Muscle of leg (tissue), 16 donors: ENCODE measurements at places on chromosomes 3 and 15. TPM values are rescaled to one million over a fixed set of nuclear protein-coding genes. Genes with fewer than 3 reads are reported as not detected.

- DNase-seq, result no peak
Measured at GRCh38 chr3:185225080-185225479, 28.8 kb downstream of the EHHADH start.

DNA sequence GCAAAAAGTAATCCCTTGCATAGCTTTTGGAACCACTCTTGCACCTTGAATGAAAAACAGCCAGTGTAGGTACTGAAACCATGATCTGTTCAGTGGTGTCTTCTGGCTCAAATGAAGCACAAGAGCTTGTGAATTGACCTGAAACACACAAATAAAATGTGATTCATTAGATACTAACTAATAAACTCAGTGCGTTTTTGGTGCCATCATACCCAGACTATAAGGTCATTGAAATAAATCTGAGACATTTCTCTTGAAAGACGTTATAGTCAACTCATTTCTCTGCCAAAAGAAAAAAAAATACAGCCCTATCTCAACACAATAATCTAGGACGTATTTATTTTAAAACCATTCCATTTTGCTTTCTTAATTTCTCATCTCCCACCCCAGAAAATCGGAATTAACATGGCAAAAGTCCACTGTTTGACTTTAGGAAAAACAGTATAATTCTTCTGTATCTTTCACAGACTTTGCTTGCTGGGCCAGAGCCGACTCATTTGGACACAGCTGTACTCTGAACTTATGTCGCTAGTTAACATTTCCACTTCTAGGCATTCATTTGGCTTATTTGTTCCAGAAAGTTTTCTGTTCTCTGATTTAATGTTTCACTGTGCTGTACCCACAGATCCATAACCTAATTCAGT is 284.9 kb upstream of the TBL1XR1 start:
- peak; percentile 84 for DNase-seq

DNA sequence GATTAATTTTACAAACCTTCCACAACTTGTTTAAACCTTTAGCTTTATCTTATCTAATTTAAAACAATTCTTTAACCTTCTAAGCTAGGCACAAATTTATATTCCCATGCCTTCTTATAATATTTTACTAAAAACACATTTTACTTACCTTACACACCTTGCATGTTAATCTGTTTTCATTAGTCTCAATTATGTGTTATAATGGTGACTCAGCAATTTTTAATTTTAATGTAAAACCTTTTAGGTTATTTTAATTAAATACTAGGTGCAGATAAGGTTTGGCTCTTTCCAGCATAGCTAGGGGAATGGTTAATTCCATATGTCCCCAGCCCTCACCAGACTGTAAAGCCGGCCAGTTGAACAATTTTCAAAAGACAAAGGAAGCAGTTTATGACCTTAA is 264.6 kb upstream of the SGO1 start:
- no peak for DNase-seq

- no peak for DNase-seq
Measured at GRCh38 chr3:125324341-125324740, 50.8 kb downstream of the ZNF148 start.

DNA sequence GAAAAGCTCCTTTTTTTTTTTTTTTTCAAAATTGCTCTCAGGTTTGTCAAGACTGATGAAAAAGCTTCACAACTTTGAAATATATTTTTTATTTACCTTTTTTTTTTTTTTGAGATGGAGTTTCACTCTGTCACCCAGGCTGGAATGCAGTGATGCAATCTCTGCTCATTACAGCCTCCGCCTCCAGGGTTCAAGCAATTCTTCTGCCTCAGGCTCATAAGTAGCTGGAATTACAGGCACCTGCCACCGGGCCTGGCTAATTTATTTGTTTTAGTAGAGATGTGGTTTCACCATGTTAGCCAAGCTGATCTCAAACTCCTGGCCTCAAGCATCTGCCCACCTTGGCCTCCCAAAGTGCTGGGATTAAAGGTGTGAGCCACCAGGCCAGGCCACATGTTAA is 1515.0 kb downstream of the OTOL1 start:
- no peak for DNase-seq

Gene IL20RB
- polyA plus RNA-seq, result 0.88 TPM

- DNase-seq, result no peak
Measured at GRCh38 chr3:28399206-28399605, 50.6 kb upstream of the AZI2 start.

Gene GOLGA8J
- polyA plus RNA-seq, result 0.48 TPM

Gene LDHAL6B
- polyA plus RNA-seq, result not detected

- DNase-seq, result peak; percentile 64
Measured at GRCh38 chr15:100687582-100688141, 85.3 kb downstream of the ASB7 start.

Gene C3orf85
- not detected for polyA plus RNA-seq

DNA sequence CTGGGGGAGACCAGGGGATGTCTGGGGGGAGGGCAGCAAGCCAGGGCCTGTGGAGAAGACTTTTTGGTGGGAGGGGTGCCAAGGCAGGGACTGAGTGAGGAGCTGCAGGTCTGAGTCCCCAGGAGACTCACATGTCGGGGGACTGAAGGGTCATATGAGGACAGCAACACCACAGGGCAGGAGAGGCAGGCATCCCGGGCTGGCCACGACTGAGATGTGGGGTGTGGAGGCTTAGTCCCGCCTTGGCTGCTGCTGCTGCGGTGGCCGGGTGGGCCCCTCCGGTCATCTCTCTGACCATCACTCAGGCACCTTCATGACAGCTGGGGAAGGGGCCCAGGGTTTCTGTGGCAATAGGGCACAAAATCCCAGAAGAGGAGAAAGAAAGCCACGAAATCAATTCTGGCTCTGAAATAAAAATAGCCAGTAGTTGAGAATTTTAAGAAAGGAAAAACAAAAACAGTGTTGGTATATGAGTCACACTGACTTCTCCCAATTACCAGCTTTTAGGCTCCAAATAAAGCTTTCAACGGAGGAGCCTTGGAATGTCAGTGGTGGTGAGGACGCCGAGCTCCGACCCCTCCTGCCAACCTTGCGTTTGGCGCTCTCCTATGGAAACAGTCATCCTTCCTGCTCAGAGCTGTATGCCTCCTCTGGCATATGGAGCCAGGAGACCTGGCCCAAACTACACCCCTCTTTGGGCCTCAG is 52.9 kb upstream of the ITGA11 start:
- DNase-seq, result no peak

DNA sequence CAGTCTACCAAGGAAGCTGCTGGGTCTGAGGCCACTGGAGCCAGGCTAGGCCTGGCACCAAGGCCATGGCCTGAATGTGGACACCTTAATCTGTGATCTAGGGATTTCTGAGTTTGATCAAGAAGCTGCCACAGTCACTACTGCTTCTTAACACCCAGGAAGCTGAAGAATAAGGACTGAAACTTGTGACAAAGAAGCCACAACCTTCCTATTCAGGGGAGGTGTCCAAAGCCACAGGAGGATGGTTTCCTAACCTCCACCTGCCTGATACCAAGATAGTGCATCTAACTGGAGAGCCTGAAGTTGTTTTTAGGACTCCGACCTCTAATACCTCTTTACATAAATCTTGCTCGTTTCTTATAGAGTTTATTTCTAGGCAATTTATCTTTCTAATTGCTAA is 5.5 kb upstream of the ANO10 start:
- DNase-seq, result no peak

DNA sequence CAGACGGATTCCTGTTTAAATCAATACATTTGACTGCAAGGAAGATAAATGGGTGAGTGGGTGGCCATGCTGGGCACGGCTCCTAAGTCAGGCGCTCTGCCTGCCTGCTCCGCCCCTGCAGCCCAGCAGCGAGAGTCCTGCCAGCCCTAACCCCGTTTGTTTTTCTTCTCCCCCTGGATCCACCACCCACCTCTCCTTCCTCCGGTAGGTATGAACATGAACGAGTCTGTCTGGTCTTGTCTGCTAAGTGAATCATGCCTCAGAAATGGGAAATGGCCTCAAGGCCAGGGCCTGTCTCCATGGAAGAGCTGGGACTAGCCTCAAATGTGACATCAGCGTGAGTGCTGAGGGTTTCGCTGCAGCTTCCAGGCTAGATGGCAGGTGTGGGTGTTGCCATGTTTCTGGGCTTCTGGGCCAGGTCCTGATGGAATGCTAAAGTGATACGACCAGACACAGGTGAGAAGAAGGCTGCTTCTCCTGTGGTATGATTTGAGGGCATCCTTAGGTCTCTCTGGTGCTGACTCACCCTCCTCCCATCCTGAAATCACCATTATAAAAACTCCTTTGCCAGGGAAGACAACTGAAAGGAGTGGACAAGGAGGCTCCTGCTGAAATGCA is 5.6 kb upstream of the FEM1B start:
- DNase-seq, result peak; percentile 30

DNA sequence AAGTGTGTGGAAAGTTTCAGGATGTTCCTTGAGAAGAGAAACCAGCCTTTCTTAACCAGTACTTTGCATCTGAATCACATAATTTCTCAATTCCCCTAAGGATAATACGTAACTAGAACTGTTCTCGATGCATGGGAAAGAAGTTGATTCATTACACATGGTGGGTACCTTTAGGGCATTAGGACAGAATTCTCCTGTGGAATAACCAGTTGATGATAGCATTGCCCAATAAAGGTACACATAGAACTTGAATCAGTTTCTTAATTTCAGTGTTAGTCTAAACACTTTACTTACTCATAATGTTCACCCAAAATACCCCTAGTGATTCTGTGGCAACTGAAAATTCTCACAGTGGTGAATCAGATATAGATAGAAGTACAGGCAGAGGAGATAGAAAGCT is 1030.9 kb downstream of the ROBO1 start:
- DNase-seq, result no peak

Gene DGKG
- 1.3 TPM for polyA plus RNA-seq

- no peak for DNase-seq
Measured at GRCh38 chr3:146801492-146801891, 196.3 kb upstream of the PLSCR5 start.

Gene CMC1
- 21.7 TPM for polyA plus RNA-seq

Gene TICRR
- polyA plus RNA-seq, result 5.0 TPM

Gene STAB1
- 53.1 TPM for polyA plus RNA-seq

Gene SERPINI2
- 0.26 TPM for polyA plus RNA-seq

DNA sequence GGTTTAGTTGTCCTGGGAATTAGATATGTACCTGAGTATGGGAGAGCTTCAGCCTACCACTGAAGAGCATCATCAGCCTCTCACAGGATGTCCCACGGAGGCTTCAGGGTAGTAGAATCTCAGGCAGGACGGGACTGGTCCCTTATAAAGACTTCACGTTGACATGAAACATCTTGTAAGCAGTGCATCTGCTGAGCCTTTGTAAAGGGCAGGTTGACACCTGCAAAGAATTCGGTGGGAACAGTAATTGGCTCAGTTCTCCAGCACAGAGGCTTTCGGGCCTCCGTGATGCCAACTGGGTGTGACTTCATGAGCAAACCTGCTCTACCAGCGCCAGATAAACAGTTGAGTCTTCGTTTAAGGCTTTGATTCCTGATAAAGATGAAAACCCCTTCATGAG is 26.9 kb upstream of the AVEN start:
- no peak for DNase-seq

GRCh38 chr3:30167541-30168011 is 438.8 kb upstream of the TGFBR2 start:
- DNase-seq, result peak; percentile 50

DNA sequence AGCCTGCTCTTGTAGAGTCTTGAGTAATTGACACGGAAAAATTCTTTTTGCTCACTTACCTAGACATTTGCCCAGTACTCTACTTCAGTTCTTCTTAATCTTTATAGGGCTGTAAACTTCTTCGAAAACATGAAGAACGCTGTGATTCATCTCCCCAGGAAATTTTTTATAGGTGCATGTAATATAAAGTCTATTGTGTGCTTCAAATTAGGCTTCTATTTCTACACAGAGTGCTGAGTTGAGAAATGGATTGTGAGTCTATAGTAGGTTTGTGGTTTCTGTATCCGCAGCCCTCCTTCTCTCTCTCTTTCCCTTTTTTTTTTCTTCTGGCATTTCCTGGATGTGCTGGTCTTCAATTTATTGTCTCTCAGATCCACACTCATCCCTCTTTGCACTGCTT is 183.3 kb upstream of the DCBLD2 start:
- DNase-seq, result no peak

Gene CCDC32
- 15.7 TPM for polyA plus RNA-seq

DNA sequence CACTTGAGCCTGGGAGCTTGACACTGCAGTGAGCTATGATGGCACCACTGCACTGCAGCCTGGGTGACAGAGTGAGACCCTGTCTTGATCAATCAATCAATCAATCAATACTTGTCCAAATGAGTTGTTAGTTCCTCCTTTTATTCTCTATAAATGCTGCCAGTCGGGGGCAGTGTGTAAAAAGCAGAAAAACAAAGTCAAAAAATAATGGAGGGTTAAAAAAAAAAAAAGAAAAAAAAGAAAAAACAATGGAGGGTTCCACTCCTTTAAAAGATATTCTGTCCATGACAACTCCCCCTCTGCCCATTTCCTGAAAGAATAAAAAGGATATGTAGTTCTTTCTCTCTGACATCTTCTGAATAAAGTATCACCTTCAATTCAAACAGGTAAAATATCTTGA is 1068.6 kb downstream of the FHIT start:
- DNase-seq, result no peak

DNA sequence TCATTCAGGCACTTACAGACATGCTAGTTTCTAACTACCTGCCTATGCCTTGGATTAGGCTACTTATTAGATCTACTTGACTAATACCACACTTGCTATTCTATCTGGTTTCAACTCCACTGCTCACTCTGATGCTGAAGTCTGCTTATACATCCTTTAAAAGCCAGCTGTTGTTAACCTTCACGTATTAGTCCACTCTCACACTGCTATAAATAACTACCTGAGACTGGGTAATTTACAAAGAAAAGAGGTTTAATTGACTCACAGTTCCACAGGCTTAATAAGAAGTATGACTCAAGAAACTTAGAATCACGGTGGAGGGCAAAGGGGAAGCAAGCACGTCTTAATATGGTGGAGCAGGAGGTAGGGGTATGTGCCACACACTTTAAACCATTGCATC is 47.7 kb upstream of the ANKRD28 start:
- no peak for DNase-seq

Gene WNT5A
- polyA plus RNA-seq, result 14.0 TPM

DNA sequence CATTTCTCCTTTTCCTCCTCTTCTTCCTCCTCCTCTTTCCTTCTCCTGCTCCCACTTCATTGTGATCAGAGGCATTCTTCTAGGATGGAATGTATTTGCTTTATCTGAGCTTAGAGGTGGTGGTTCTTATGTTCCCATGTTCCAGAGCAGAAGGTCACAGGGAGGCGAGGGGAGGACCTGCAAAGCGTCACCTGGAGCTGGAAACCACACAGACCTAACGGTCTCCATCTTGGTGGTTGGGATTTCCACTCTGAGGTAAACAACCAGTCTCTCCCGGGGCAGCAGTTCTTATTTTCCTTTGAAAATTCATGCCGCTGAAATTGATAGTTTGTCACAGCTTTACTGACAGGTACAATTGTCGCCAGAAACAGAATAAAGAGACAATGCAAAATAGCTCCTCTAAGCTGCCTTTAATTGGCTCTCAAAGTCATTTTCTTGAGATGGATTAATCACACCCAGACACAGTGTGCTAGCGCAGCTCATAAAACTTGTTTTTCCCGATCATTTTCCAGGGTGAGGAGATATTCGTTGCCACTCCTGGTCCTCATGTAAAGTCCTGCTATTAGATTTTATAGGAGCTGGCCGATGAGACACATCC is 16.9 kb upstream of the AGBL1 start:
- DNase-seq, result no peak

- DNase-seq, result peak; percentile 25
Measured at GRCh38 chr3:62238003-62238402, 135.3 kb downstream of the FEZF2 start.

GRCh38 chr3:149245738-149246451 is 24.3 kb upstream of the CP start:
- DNase-seq, result peak; percentile 61

Gene MAGEL2
- polyA plus RNA-seq, result 21.1 TPM

Gene PXYLP1
- polyA plus RNA-seq, result 20.2 TPM
